ENCODE measurements at places on chromosomes 7 and 10.

- DNase-seq, result no peak
Measured at GRCh38 chr10:27581225-27581624, 77.1 kb downstream of the RAB18 start.

GRCh38 chr10:34224639-34225038, 590.5 kb downstream of the PARD3 start:
- no peak for DNase-seq

DNA sequence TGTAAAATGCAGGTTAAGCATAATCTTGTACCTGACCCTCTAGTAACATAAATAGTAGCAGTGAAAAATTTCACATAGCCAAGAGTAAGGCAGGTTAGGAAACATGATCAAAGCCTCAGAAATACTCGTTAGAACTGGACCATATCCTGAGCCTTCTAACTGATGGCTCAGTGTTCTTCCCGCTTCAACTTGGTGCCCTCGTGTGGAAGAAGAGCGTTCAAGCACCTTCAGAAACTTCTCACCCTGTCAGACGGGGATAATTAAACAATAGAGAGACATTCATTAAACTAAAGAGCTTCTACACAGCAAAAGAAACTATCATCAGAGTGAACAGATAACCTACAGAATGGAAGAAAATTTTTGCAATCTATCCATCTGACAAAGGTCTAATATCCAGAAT, 124.5 kb downstream of the MYOF start:
- DNase-seq, result no peak

DNA sequence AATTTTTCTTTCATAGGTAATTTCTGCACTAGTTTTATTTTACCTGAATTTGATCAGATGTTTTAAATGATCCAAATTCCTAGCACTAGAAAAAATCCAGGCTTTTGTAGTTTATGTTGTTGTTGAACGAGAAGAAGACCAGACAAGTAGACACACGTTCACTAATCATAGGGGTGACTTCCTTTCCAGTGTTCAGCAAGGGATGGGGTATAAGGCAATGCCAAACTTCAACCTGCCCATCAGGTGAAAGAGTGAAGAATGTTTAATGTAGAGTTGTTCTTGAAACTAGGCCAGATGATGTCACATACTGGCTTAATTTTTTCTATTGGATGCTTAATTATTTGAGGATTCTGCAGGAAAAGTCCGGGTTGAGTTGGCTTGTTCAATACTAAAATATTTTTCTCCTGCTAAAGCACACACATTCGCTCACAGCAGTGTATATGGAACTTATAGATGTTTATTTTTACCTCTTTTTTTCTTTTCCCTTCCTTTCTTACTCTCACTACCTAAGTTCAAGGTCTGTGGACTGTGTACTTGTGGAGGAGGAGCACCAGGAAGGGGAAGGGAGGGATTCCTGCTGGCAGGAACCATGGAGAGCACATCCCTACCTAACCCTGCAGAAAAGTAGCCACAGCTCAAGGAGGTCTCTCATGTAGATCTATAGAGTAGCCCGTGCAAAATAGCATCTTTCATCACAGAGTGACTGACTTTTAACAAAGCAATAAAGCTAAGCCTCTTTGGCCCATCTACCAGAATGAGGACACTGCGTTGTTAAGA, 23.1 kb upstream of the AKR1E2 start:
- DNase-seq, result no peak

- DNase-seq, result no peak
Measured at GRCh38 chr7:103797647-103798307, 191.7 kb downstream of the RELN start.

- DNase-seq, result no peak
Measured at GRCh38 chr7:138350701-138351357, 109.2 kb upstream of the TRIM24 start.

Measured in GM12891 (cell line).